Hematopoietic multipotent progenitor cell treated with erythropoietin and hydrocortisone succinate and interleukin-3 and kit ligand, for 17 days (in vitro differentiated cells): ENCODE measurements at places on chromosomes 3 and 15.

GRCh38 chr3:13492048-13492447 is 11.9 kb downstream of the HDAC11 start:
- no peak for DNase-seq

- no peak for DNase-seq
Observed at GRCh38 chr3:46714728-46715506, 2.8 kb downstream of the PRSS50 start.

- DNase-seq = no peak
Observed at GRCh38 chr15:84840255-84840654, 23.1 kb downstream of the ALPK3 start.

DNA sequence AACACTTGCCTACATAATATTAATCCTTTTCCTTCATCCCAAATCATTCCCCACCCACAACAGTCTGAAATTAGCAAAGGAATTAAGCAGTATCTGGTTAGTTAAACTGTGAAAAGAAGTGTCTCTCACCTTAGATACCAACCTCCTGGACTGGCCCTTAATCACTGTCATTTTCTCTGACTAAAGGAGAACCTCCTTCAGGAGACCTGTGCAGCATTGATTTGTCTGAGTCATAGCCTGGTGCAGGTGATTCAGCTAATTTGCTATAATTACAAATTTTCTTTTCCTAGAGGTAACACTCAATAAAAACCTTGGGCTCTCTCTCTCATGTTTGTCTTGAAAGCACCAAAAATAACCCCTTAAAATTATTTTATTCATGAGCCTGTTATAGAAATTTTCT is 279.8 kb upstream of the SEMA6D start:
- no peak for DNase-seq

- no peak for DNase-seq
Observed at GRCh38 chr3:53473422-53473821, 21.0 kb upstream of the CACNA1D start.

- no peak for DNase-seq
Observed at GRCh38 chr3:39166932-39167532, 13.6 kb upstream of the CSRNP1 start.
